ENCODE measurements at places on chromosomes 2 and 18. TPM values are rescaled to one million over a fixed set of nuclear protein-coding genes. Genes with fewer than 3 reads are reported as not detected.

DNA sequence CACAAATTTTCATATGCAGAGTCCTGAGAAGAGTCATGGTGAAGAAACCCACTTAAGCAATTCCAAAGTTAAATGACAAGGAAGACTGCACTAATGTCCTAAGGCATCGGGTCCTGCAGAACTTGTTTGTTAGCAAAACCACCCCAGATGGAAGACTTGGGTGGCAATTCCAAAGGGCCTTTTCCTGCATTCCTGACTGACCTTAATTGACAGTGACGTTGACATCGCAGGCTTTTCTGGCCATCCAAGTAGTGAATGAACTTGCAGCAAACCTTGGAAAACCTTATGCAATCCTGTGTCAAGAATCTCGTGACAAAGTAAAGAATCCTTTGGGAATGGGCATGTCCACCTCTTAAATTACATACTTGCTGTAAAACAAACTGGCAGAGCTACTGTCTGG, 112.5 kb upstream of the SH3BP4 start:
- DNase-seq: no peak

GRCh38 chr2:215421859-215422461, 13.9 kb downstream of the FN1 start:
- DNase-seq: no peak

RNF144A gene
- 56.3 TPM for total RNA-seq

DNA sequence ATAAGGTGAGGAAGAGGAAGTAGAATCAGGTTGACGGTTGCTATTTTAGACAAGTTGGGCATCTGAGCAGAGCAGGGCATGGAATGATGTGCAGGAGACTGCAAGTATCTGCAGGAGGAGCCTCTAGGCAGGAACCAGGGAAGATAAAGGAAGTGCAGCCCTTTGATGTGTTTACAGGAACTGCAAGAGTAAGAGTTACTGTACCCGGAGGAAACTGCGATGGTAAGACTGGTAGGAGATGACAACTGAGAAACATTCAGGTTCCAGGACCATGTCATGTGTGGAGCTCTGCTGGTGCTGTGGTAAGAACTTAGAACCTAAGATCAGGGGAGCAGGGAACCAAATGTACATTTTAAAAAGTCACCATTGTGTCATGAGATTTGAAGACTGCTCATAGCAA, 134.3 kb upstream of the STON1 start:
- DNase-seq: no peak

- DNase-seq: peak; percentile 12
Measured at GRCh38 chr2:236359426-236360045, 95.3 kb upstream of the ASB18 start.

IRS1 gene
- total RNA-seq: 1.3 TPM

IL1A gene
- total RNA-seq: 0.22 TPM

GRCh38 chr2:176085861-176086771, 2.4 kb upstream of the EVX2 start:
- no peak for DNase-seq

ZNF142 gene
- 40.8 TPM for total RNA-seq

DNA sequence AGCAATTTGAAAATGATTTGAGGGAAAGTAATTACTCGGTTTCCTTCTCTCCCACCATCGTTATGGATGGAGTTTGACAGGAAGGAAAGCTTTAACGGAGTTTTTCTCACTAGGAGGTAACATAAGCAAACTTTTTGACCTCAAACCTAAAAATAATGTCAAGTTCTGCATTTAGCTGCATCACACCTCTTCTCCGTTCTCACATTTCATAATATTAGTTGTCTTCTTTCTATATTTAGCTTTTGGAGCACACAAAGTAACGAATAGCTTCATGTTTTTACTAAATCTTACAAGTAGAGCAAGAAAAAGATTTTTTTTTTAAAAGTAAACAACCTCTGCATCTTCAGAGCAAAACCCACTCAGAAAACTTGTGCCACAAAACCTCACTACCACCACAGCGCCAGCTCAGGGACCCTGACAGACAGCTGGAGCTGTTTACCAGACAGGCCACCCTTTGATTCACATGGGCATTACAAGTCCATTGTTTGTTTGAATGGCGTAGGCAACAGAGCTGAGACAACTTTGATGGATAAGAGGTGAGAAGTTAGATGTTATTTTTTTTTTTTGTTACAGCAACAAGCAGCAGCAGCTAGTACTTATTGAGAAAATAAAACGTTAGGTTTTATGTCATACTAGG, 21.9 kb upstream of the ICOS start:
- no peak for DNase-seq

GRCh38 chr2:97702731-97703470, 10.5 kb upstream of the ZAP70 start:
- no peak for DNase-seq

DNA sequence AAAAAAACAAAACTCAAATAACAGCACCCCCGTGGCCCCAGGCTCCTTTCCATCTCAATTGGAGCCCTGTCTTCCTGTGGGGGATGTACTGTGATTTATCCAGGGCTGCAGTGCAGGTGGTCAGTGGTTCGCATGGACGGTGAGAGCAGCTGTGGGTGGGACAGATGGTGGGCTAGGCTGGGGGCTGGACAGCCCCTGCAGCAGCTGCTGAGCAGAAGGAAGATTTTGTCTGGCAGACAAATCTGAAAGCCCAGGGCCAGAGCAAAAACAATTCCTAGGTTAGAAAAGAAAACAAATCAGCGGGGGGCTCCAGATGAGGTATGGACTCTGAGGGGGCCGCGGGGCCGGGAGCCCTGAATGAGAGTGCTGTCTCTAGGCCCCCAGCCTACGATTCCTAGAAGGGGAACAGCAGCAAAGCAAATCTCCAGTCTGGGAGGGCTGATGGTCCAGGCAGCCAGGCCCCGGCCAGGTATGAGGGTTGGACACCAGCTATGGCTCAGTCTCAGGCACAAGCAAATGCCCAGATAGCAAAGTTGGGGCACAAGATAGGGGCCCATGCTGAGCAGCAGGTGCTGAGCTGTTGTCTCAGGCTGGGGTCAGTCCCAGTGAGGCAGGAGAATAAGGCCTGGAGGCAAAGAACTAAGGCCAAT, 45.4 kb downstream of the SOWAHC start:
- DNase-seq: no peak

- DNase-seq: no peak
Measured at GRCh38 chr2:223465793-223466192, 136.4 kb downstream of the SCG2 start.

- DNase-seq: no peak
Measured at GRCh38 chr2:76692908-76693307, 829.3 kb downstream of the LRRTM4 start.

GRCh38 chr18:65429601-65430000, 321.2 kb upstream of the CDH7 start:
- no peak for DNase-seq

SLC4A3 gene
- total RNA-seq: 0.34 TPM

DNA sequence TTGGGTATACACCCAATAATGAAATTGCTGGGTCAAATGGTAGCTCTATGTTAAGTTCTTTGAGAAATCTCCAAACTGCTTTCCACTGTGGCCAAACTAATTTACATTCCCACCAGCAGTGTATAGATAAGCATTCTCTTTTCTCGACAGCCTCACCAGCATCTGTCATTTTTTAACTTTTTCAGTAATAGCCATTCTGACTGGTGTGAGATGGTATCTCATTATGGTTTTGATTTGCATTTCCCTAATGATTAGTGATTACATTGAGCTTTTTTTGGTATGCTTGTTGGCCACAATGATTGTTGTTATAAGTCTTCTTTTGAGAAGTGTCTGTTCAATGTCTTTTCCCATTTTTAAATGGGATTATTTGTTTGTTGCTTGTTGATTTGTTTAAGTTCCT, 50.4 kb upstream of the EPAS1 start:
- DNase-seq: no peak

- no peak for DNase-seq
Measured at GRCh38 chr2:43185146-43185545, 41.3 kb downstream of the ZFP36L2 start.

DNA sequence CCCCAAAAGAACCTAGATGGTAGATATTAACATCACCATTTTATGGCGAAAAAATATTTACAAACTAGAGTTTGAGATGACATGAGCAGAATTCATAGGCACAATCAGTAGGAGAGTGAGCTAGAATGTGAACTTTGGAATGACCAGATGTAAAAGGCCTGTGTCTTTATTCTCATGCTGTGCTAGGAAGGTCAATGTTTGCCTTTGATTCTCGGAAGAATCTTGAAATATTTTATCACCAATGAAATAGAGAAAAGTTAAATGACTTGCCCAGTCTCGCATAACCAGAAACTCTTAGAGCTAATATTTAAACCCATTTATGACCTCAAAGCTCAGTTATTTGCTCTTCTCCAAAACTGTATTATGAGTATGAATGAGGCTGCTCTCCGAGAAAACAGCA, 9.2 kb upstream of the REG3G start:
- DNase-seq: no peak

GRCh38 chr2:122340246-122340645, 584.8 kb downstream of the TSN start:
- no peak for DNase-seq

DNA sequence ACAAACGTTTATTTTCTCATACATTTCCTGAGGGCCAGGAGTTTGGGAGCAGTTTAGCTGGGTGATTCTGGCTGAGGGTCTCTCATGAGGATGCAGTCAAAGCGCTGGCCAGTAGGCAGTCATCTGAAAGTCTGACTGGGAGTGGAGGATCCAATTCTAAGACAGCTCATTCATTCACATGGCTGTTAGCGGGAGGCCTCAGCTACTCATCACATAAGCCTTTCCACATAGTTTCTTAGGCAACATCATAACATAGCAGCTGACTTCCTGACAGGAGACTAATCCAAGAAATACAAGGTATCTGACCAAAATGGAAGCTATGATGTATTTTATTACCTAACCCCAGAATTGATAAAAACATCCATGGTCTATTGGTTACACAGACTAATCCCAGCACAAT, 2.9 kb upstream of the MRPL44 start:
- no peak for DNase-seq

- no peak for DNase-seq
Measured at GRCh38 chr2:241082341-241083090, 19.6 kb downstream of the MTERF4 start.

MERTK gene
- 0.15 TPM for total RNA-seq

DNA sequence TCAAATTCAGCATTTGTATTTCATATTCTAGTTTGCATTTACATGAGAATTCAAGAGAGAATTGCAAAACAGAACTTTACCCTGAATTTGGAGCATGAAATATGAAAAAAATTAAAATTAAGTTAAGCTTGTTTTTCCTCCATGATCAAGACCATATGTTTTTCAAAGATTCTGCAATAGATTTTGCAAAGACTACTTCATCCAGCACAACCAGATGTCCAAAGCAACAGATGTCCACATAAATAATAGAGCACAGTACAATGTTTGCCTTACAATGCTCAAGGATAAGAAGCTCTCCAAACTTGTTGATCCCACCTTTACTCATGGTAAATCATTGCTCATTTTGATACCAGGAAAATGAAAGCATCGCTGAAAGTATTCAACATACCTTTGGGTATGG, 25.6 kb downstream of the FAP start:
- DNase-seq: no peak

DNA sequence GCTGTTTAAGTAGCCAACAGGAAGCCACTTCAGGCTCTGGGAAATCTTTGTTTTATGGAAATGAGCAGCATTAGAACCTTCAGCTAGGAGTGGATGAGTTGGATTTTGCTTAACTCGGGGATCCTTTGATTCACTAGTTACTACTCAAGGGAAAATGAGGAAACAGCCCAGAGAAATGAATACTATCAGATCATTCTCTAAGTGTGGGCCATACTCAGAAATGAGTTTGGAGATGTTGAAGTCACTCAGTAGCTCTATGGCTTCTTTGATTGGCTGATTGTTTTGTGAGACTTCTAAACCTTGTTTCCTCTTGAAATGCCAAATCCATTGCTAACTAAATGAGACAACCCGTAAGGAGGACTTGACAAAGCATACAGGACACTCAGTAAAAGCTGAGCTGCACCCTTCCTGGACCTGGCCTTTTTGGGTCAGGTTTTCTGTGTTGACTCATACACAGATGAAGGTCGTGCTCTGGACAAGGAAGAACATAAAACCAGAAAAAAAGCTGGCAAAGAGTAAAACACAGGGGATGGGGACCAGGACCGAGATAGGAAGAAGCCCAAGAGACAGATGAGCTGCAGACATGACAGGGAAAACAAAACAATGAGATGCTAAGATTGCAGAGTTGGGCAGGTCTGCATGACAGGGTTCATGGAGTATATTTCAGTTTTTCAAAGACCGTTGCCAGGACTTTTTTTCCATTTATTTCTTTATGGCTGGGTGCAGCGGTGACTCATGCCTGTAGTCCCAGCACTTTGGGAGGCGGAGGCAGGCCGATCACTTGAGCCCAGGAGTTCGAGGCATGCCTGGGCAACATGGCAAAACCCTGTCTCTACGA, 41.6 kb downstream of the INO80C start:
- DNase-seq: no peak

DNA sequence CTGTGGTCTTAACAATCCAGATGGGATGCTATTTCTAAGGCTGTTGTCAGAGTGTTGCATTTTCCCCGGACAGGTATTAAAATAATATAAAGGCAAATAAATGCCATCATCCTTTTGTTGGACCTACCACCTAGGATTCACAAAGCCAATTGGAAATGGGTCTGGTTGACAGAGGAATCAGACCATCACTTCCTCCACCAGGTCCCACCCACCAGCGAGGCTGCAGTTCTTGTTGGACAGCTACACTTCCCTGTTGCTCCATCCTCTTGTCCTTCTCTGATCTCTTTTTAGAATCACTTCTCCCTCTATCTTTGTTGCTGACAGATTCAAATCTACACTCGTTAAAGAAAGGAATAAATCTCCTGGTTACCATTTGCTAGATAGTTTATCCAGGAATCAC, 1.1 kb downstream of the TMEM169 start:
- DNase-seq: no peak

RAPGEF4 gene
- 0.53 TPM for total RNA-seq

LRRC30 gene
- not detected for total RNA-seq

DNA sequence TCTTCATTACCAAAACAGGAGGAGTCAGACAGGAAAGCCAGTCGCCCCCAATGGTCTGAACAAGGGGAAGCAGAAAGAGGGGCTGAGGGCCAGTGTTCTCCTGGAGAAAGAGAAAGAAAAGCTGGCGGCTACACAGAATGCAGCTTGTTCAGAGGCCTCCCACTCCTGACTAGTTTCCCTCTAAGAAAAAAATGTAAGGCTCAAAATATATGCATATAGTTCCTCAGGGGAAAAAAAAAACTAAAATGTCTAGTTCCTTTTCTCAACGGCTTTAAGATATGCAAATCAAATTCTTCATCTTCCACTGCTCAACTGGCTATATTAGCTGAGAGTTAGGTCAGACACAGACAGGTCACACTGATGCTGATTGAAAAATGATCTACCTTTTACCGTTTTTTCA, 18.6 kb downstream of the MBOAT2 start:
- DNase-seq: no peak
